ENCODE measurements at places on chromosomes 11 and 22. TPM values are rescaled to one million over a fixed set of nuclear protein-coding genes. Genes with fewer than 3 reads are reported as not detected.
A peak's percentile ranks its signal among the peaks of the same experiment; 100 is the strongest.

- DNase-seq, result no peak
These were observed 156.3 kb downstream of the GRM5 start for GRCh38 chr11:88909500-88909899.

GRCh38 chr11:35859301-35859700 lies 84.6 kb upstream of the LDLRAD3 start:
- no peak for DNase-seq

- DNase-seq, result no peak
These were observed 9.0 kb upstream of the MALAT1 start for GRCh38 chr11:65489706-65490320.

The NLRX1 gene
- 3.3 TPM for total RNA-seq

The L3MBTL2 gene
- 19.7 TPM for total RNA-seq

DNA sequence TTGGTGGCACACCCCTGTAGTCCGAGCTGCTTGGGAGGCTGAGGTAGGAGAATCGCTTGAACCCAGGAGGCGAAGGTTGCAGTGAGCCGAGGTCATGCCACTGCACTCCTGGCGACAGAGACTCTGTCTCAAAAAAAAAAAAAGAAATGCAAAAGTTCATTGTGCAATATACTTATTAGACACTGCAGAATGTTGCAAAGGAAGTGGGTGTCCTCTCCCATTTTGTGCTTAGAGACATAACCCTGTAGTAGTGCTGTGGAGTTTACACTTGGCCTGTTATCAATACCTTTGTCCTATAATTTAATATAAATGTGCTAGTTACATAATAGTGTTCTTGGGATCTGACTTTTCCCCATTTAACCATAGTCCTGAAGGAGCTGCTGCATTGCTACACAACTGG lies 9.4 kb downstream of the BCL2L13 start:
- DNase-seq, result no peak

DNA sequence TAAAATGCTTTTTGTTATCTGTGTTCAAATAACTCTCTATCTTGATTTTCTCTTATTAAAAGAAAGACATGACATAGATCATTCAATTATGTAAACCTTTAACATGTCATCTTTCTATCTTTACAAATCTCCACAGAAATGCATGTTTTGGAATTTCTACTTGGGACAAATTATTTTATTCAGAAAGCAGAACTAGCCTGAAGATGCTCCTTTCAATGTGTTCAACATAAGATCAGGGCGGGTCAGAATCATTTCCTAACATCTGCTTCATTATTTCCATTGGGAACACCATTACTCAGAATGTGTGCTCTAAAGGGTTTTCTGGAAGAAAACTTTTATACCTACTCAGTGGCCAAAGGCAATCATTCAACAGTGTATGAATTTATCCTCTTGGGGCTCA lies at the start of gene OR5AL1:
Gene OR5AL1, plus strand, starts transcription at position 301 of the 400 bp plus-strand sequence.
- no peak for DNase-seq

DNA sequence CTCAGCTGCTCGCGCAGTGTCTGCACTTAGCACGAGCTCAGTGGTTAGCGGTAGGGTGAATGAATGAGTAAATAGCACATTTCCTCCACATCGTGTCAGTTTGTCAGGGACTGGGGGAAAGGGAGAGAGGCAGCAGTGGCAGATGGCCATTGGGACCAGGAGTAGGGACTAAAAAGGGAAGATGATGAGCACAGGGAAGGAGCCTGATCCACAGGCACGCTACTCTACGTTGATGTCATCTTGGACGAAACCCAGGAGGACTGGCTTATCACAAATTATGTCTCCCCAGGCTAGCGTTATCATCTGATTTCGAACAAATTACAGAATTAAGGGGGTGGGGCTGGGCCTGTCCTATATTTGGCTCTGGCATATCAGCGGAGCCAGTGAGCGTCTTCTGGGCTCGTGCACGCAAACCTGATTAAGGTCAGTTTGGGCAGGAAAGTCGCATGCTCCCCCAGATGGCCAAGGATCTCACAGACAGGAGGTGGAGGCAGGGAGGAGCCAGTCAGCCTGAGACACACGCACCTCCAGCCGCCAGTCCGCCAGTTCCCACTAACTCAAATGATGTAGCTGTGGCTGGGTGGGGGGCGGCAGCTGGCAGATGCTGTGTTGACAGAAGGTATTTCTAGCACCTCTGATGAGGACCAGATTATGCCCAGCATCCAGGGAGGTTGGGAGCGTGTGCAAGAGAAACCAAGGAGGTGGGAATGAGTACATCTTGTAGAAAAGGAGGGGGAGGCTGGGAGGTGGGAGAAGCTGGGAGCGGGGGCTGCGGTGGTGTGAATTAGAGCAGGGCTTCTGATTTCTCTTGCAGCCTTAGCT lies 97.4 kb upstream of the PRDM11 start:
- peak; percentile 27 for DNase-seq

DNA sequence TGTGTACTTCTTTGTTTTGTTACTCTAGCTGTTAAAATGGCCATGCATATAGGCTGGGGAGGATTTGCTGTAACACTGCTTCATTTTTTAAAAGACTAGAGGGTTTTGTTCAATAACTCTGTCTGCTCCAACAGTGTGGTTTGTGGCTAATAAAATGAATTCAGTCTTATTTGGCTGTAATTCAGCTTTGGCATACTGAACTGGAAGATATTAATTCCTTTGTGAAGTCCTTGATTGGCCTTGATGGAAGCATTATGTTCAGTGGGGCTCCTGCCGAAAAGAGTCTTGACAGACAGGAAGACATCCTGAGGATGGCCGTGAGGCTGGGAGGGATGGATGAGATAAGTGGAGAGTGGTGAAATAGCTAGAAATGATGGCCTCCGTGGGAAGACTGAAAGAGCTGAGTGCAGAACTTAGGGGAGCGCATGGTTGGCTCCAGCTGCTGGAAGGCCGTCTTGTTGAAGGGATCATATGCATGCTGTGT lies 44.8 kb upstream of the MYO18B start:
- no peak for DNase-seq
